ENCODE measurements at places on chromosomes 7 and 10.
A peak's percentile ranks its signal among the peaks of the same experiment; 100 is the strongest.

- DNase-seq: no peak
These were observed 618.4 kb upstream of the NRP1 start for GRCh38 chr10:33952692-33953360.

- peak; percentile 40 for DNase-seq
These were observed 54.1 kb downstream of the LAMB1 start for GRCh38 chr7:107948645-107949442.

- DNase-seq: no peak
These were observed 181.4 kb downstream of the SUGCT start for GRCh38 chr7:40316176-40316575.

DNA sequence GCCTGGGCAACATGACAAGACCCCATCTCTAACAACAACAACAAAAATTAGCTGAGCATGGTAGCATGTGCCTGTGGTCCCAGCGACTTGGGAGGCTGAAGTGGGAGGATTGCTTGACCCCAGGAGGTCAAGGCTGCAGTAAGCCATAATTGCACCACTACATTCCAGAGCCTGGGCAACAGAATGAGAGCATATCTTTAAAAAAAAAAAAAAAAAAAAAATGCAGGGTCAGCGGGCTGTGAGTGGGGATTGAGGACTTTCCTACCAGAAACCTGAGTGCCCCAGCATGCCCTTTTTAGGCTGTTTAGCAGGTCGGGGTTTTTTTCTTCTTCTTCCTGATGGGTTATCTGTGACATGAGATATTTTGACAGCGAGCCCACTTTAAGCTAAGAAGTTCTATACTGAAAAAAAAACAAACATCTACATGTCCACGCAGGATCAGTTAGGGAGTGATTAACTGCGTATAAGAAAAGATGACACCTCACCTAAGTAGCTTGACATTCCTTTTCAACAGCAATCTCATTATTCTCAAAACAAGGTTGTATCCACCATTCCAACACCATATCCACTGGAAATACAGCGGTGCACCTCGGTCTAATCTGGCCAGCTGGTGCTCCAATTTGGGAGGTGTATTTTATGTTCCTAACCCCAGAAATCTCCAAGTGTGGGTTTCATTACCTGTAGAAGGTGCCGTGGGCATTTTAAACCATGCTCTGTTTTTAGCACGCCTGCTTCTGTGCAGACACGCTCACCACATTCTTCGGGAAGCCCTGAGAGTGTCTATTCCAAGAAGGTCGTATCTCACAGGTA is 13.8 kb upstream of the RFC2 start:
- no peak for DNase-seq

GRCh38 chr10:95355301-95355700 is 64.5 kb upstream of the PDLIM1 start:
- DNase-seq: no peak

DNA sequence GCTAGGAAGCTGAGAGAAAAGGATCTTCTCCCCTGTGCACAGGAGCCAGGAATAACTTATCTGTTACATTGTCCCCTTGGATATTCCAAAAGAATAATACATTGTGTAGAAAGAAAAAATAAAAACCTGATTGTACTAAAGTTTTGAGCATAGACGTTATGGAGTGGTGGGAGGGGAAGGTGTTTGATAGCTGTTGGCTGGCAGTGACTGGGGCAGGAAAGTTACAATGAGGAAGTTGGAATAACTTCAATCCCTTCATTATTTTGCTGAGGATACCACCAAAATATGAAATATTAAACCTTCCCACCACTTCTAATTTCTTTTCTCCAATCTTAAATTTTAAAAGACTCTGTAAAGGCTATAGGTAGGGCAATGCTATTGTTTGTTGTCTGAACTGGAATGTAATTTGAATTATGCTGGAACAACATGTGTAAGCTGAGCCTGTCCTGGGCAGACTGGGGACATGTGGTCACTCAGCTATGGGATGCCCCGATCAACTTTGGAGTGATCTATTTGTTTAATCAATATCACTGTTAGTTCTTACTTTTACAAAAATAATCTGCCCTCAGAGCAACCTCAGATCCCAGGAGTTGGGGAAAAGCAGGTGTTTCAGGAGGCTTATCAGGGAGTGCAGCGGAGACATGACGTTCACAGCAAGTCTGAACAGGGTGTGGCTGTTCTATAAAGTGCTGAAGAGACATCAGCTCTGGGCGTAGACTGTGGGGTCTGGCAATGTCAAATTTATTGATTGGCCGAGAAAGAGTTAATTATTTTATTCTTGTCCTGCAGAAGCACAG is 20.8 kb downstream of the CYP3A43 start:
- no peak for DNase-seq

DNA sequence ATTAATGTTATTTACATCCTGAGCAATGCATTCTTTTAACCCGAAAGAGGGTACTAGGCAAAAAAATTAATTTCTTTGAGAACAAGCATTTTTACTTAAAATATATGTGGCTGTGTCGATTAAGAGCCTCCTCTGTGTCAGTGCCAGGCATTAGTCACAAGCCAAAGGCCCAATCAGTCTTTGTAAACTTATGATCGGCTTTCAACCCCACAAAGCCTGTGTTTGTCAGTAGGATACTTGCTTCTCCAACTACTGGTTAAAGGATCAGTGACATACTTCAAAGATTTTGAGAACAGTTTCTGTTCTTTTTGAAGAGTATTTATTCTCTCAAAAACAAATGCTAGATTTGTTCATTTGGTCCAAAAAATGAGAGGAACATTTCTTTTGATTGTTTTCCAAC is 159.3 kb downstream of the NRCAM start:
- DNase-seq: no peak

DNA sequence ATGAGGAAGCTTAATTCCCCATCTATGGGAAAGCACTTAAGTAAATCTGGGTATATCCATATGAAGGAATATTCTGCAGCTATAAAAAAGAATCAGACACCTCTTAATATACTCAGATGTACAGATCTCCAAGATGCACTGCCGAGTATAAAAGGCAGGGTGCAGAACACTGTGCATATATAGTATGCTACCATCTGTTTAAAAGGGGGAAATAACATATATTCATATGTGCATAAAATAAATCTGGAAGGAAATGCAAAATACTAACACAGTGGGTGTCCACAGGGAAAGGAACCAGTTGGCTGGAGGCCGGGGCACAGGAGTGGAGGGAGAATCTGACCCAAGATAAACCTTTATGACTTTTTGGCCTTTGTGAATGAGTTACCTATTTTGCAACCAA is 201.4 kb downstream of the SFMBT2 start:
- no peak for DNase-seq

DNA sequence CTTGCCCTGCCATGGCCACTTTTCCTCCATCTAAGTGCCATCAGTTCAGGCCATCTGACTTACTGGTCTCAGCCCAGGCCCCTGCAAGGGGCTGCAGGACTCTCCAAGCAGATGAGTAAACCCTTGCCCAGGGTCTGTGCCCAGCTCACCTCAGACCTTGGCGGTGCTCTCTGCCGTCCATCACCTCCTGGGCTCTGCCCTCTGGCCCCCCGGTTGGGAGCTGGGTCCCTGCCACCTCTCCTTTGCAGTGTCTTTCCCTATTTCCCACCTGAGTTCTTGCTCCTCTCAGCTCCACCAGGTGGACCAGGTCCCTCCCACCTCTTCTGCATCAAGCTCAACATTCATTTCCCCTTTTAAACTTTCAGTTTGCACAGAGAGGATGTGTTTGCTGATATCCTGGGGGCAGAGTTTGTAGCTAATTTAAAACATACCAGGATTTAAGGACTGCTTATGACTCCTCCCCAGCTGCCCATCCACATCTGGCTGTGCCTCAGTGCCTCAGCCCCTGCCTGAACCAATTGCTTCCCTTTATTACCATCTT is 135.5 kb downstream of the SLIT1 start:
- no peak for DNase-seq

- DNase-seq: no peak
These were observed 92.8 kb downstream of the VIPR2 start for GRCh38 chr7:159051916-159052315.

- peak; percentile 84 for DNase-seq
These were observed 2.3 kb downstream of the HKDC1 start for GRCh38 chr10:69222157-69223027.

DNA sequence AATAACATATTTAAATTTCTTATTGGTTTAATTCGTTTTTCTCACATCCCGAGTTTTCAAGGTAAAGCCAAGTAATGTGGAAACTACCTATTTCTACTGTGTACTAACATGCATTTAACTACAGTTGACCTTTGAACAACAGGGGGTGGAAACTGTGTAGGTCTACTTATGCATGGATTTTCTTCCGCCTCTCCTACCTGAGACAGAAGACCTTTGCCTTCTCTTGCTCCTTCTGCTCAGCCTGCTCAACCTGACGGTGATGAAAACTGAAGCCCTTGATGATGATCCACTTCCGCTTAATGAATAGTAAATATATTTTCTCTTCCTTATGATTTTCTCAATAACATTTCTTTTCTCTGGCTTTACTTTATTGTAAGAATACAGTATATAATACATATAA is 18.5 kb downstream of the MEOX2 start:
- DNase-seq: no peak

GRCh38 chr10:132554991-132555647 is 17.5 kb downstream of the INPP5A start:
- no peak for DNase-seq

DNA sequence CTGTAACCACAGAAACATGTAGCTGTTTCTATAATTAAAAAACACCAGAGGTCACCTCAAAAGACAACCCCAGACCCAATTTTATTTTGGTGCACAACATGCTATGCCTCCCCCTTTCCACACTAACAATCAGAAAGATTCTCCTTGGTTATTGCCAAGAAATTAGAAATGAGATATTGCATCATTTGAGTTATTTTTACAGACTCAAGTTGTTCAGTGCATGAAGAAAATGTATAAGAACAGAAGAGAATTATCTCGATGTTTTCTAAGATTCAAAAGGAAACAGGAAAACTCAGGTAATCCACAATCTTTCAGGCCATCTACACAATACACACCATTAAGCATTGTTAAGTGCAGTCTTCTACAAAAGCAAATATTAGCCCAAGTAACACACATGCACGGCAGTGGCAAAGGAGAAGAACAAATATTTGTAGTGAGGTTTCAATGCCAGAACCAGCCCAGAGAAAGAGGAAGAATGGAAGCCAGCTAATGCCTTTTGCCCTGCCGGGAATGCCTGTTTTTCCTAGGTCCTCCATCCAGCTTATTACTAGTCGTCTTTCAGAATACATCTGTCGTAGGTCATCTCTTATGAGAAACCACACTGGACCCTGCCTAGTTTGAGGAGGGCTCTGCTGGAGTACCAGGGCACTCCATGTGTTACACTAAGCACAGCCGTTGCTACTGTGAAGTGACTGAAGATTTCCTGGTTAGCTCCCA is 67.6 kb upstream of the C1GALT1 start:
- no peak for DNase-seq

DNA sequence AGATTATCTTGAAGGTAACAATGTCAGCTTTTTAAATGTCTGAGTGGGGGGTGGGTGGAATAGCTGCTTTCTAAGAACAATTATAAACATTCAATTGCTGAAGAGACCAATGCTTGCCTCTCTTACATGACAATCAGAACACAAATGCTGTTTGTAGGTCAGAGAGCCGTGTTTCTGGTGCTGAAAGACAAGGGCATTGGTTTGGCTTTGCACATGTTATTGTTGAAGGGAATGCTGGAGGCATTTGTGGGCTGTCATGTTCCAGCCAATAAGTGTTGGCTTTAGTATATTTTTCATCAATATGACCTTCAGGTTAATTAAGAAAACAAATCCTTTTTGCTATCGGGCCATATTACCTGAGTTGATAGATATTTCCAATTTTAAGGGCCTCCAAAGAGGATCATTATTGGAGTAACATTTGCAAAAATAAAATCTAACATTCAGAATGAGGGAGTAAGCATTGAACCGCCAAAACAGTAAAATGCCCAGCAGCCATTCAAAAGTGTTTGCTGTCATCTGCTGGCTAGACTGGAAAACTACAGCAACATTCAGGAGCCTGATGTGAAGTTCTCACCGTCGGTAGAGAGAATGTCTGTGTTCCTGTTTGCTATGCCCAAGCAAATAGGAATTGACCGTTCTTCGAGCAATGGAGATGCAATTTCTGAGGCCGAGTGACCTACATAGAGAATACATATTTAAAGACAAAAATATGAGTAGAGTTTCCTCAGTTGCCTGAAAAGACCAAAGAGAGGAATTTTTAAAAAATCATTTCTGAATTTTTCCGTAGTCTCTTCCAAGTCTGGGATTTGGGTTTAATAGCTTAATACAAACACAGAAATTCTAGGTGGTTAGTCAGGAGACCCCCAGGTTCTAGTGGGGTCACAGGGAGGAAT is 118.9 kb downstream of the APBB1IP start:
- DNase-seq: peak; percentile 67

DNA sequence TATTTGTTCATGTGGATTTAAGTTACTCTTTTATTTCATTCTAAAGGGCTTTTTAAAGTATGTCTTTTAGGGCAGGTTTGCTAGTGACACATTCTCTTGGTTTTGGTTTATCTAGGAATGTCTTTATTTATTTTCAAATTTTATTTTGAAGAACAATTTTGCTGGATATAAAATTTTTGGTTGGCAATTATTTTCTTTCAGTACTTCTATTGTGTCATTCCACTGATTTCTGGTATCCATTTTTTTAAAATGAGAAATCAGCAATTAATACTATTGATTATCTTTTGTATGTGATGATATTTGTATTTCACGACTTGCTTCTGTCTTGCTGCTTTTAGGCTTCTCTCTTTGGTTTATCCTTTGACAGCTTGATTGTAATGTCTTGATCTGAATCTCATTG is 756.3 kb downstream of the INHBA start:
- DNase-seq: no peak

DNA sequence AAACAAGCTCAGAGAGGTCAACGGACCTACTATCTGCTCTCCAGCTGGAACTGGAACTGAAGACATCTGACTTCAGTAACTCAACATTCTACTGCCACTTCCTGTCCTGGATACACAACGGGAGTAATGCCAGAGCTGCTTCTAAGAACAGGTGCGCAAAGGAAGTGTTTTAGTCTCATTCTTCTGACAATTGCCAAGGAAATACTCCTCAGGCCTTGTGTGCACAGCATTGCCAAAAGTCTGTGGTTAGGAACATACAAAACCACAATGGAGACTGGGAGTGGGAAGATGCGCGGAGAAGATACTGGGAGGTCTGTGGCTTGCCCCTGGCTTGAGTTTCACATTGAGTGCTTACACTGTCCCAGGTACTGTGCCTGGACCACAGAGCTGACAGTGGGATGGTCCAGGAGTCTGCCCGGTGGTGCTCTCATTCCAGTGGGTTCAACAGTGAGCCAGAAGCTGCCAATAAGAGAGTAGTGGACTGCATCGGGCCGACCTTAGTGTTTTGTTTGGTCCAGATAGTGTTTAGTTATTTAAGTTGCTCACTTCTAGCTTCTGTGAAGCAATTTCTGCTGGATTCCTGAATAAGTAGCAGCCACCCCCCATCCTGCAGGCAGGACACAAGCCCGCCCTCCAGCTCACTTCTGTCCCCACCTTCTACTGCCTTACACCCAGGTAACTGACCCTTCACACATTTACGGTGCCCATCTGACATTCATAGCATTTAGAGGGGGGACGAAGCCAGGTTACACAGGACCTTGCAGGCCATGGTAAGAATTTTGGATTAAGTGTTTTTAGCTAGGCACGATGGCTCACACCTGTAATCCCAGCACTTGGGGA is 10.3 kb downstream of the TBL2 start:
- no peak for DNase-seq
